GM19239 (cell line): ENCODE measurements at places on chromosomes 6 and 20.

DNA sequence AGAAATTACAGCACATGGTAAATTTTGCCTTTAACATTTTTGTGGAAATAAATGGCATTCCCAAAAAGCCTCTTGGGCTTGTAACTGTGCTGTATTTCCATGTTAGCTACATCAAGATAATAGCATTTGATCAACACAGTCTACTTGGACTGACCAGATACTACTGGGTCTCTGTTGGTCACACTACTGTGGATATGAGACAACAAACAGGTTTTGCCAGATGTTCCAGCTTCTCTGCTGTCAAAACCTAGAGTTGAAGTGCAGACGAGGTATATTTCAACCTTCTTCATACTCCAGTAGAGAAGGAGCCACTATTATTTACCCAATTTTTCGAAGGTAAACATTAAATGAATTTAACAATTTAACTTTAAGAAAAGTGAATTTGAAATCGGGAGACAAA lies 284.7 kb upstream of the CITED2 start:
- DNase-seq = no peak

DNA sequence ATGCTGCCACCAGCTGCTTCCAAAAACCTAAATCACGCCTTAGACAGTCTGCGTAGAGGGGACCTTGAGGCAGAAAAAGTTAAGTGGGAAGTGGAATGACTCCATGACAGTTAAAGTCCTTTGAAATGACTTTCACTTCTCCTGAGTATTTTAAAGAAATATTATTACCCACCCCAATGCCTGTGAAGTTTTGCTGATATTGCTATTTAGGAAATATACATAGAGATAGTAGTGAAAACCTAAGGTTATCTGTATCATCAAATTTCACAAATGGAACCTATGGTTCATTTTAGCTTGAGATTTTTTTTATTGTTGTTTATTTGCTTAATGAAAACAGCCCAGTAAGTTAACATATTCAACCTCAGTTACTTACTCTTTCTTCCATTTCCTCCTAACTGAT lies 182.1 kb upstream of the FBXL4 start:
- no peak for DNase-seq

DNA sequence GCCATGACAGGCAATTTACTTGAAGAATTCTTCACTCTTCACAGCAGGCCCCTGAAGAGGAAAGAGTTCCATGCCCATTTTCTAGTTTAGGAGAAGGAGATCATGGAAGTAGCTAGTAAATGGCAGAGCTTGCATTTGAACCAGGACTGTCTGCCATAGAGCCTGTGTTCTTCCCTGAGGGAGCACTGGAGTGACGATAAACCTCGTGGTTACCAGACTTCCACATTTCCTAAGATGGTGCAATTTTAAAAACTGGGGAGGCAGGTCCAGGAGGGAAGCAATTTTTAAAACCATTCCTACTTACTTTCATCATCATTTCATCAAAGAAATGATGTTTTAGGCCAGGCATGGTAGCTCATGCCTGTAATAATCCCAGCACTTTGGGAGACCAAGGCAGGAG lies 36.8 kb downstream of the STK35 start:
- DNase-seq = no peak

GRCh38 chr6:100595456-100595855 lies 130.7 kb upstream of the SIM1 start:
- DNase-seq = no peak

DNA sequence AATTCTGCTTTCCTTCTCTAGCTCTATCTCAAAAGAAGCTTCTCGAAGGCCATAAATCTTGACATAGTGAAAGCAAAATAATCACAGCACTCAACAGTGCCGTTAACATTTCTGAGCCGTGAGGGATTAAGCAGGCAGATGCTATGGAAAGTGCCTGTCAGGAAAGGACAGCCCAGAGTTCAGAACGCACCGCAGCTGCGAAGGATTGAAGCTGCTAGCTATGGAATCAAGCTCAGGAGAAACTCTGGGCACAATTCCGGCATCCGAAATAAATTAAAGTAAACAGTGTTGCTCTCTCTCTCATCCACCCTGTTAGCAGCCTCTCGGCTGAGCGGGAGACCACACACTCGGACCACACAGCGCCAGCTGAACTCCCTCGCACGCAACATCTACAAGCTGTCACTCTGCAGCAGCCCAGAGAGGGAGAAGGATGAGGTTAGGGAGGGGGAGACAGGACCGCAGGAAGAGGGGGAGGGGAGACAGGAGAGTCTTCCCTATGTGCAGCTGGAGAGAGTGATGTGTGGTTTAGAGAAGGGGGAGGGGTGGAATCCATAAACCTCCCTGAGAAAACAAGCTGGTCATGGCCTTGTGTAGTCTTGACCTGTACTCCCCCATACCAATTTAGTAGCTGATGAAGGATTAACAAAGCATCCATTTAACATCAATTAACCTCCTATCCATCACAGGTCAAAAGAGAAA lies 9.0 kb downstream of the EXOC2 start:
- no peak for DNase-seq

DNA sequence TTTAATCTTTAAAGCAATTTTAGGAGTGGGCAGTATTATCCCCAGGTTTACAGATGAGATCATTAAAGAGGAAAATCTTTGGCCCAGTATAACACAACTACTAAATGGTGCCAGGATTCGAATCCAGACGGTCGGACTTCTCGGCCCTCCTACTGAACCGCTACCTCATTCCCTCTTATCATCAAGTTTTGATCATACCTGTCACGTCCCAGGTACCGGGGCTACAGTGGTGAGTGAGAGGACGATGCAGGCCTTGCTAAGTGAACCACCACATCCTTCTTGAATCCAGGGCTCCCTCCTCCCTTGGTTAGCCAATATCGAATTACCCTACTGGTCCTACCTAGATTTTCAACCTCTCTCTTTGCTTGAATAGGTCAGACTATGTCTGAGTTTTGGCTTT lies 78.1 kb upstream of the PBOV1 start:
- no peak for DNase-seq

GRCh38 chr6:168916576-168917211 lies 337.0 kb downstream of the THBS2 start:
- no peak for DNase-seq

- no peak for DNase-seq
Measured at GRCh38 chr6:153781306-153781705, 257.7 kb upstream of the OPRM1 start.

DNA sequence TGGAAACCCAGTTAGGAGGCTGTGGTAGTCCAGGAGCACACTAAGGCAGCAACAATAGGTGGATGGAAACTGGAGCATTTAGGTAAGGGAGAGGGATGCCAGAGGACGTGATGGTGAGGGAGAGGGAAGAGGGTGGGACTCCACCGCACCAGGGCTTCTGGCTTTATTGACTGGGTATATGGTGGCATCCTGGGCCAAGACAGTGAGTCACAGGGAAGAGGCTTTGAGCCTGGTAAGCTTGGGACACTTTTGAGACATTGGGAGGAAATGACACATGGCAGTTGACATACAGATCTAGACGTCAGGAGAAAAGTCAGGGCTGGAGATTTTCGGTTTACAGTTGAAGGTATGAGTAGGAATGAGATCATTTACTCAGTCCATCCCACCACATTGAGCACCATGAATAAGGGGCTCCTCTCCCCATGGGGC lies 14.9 kb downstream of the NT5E start:
- no peak for DNase-seq

DNA sequence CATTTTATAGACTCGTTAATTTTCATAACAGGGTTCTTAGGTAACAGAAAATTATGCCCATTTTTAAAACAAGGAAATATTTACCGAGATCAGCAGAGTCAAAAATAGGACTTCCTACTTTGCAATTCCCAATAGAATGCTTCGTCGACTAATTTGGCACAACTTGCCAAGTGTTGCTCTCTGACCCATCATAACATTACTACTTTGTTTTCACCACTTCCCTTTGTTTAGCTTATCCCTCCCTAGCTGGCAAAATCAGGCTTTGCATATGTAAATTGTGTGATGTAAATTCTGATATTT lies 914 bp upstream of the RANBP9 start:
- no peak for DNase-seq

DNA sequence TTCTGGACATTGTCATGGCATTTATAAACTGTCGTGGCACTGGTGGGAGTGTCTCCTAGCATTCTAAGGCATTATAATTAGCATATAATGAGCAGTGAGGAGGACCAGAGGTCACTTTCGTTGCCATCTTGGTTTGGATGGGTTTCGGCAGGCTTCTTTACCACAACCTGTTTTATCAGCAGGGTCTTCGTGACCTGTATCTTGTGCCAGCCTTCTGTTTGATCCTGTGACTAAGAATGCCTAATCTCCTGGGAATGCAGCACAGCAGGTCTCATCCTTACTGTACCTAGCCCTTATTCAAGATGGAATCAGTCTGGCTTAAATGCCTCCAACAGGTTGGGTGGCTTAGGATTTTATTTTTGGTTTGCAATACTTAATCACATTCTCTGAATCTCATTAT lies 142.7 kb upstream of the GGTLC1 start:
- no peak for DNase-seq

- DNase-seq = no peak
Measured at GRCh38 chr6:82365016-82365795, 1.6 kb downstream of the TPBG start.

GRCh38 chr20:53934421-53935343 lies 135.7 kb downstream of the BCAS1 start:
- DNase-seq = no peak
